NCI-H2029 treated with DMSO at 0.1 percent for 48 hours (cell line): ENCODE measurements at places on chromosomes 13 and 19.

DNA sequence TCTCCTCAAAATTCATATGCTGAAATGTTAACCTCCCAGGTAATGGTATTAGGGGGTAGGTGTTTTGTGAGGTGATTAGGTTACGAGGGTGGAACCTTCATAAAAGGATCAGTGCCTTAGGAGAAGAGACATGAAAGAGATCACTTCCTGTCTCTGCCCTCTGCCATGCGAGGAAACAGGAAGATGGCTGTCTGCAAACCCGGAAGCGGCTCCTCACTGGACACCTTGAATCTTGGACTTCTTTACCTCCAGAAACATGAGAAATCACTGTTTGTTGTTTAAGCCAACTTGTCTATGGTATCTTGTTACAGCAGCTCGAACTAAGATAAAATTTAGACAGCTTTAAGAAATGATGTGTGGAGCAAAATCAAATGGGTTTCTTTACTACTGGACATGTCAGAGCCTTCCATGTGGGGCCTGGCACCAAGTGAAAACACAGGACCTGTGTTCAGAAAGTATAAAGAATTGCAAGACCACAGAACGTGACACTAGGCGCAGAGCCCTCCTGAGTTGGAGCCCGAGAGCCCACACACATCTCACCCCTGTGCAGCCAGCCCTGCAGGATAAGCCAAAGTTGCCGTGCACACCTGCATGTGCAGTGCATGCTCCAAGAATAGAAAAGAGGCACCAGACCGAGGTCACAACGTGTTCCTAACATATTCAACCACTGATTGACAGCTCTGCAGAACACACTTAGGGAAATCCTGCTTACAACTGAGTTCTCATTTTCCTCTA lies 112.5 kb upstream of the UQCRFS1 start:
- no peak for DNase-seq

DNA sequence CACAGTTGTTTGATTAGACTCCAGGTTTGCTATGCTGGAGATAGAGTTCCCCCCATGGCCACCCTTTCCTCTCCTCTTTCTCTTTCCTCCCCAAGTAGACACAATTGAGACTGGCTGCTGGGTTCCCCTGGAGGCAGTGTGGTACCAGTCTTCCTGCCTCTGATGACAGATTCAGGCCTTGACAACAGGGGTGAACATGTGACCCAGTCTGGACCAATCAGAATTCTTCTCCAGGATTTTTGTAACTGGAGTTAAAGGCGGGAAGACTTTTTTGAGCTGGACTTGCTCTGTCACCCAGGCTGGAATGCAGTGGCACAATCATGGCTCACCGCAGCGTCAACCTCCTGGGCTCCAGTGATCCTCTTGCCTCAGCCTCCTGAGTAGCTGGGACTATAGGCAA lies 48.7 kb downstream of the CCNE1 start:
- DNase-seq = no peak

DNA sequence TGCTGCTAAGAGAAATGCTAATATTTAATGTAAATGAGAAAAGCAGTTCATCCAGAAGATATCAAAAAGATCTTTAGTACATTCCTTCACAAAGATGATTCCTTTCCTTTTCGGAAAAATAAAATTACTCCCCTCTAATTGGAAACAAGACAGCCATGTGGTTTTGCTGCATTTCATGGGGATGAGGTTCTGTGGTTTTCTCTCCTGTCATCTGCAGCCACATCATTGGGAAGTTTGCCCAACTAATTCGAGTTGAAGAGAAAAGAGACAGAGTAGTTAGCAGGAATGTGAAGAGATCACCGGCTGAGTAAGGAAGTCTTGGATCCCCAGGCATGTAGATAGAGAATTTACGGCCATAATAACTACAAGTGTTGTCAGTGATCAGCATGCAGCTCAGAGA lies 122.1 kb downstream of the CYSLTR2 start:
- no peak for DNase-seq

DNA sequence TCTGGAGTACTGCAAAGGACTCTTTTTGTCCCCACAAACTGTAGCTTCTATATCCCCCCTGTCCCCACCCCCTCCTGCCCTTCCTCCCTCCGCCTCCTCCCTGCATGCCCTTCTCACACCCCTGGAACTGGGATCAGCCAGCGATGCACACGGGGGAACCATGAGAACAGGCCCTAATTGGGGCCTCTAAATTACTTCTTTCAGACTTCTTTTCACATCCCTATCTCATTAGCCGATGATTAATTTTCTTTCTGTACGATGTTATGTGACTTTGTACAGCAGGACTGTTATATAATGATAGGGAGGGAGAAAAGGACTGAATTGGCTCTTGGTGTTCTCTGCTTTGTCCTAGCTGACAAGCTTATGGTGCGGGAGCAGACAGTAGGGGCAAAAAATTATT lies 347.5 kb downstream of the DNAJC15 start:
- no peak for DNase-seq

DNA sequence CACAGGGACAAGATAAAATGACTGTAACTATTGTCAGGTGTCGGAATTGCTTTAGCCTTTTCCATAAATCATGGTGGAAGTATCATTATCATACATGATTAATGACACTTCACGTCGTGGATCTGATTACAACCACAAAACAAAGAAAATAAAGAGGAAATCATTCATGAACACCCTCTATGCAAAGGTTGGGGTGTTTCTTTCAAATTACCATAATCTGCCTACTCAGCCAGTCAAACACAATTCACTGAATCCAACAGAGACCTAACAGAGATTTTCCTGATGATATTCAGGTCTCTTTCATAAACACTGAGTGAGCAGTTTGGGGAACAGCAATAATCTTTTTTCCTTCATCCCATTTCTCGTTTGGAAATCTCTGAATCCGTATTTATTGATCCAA lies 625.6 kb downstream of the DCT start:
- DNase-seq = no peak

GRCh38 chr13:66830940-66831716 lies 399.0 kb downstream of the PCDH9 start:
- DNase-seq = no peak
